Stimulated activated CD4-positive, alpha-beta T cell treated with anti-CD3 and anti-CD28 coated beads, TNF-alpha, amount 100 ng/mL, for 24 hours (primary cell): ENCODE measurements at places on chromosomes 13 and 19.

DNA sequence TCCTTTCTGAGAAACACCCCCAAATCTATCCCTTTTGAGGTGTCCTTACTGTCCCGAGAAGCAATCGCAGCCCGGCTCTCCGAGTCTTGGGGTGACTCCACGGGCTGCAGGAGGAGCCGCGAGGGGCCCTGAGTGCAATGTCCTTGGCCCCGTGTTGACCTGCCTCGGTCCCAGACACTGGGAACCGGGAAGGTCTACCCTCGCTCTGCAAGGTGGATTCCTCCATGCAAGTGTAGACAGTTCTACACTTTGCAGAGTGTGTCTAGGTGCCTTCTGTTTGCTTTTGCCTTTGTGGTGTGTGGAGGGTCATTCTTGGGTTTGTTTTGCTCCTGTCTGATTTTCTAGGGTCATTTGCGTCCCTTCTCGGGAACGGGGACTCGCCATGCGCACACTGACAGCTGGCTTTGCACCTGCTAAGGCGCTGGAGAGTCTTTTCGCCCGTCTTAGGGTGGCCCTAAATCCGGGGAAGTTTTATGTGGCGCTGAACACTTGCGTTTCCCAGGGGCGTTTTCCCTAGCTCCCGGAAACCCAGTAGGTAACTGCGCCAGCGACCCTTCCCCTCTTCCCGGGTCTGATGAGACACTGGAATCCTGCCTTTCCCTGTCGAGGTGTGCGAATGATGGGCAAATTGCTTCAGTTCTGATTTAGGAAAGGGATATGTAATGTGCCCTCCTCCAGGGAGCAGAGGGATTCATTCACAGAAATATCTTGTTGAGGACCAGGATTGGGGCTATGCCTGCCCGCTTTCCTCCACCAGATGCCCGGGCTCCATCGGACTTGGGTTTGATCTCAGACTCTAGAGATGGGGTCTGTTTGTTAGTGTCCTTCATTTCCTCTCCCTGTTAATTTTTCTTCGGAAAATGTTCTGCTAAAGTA is 755 bp downstream of the SERTM1 start:
- no peak for DNase-seq

- DNase-seq, result no peak
Observed at GRCh38 chr13:62360609-62361008, 945.0 kb upstream of the PCDH20 start.

DNA sequence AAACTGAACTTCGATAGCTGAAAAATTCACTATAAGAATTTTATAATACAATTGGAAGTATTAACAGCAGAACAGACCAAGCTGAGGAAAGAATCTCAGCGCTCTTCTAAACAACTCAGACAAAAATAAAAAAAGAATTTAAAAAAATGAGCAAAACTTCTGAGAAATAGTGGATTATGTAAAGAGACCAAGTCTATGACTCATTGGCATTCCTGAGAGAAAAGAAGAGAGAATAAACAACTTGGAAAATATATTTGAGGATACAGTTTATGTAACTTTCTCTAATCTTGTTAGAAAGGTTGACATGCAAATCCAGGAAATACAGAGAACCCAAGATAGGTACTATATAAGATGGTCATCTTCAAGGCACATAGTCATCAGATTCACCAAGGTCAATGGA is 25.4 kb downstream of the SLC25A15 start:
- DNase-seq, result no peak

GRCh38 chr13:24716011-24716410 is 35.8 kb downstream of the ATP12A start:
- DNase-seq, result no peak

- DNase-seq, result no peak
Observed at GRCh38 chr13:59459972-59460371, 703.8 kb downstream of the DIAPH3 start.
